ENCODE measurements at places on chromosomes 4 and X.

GRCh38 chr4:179196511-179196910 is 1754.3 kb upstream of the AGA start:
- no peak for DNase-seq

GRCh38 chr4:89172865-89173264 is 61.5 kb downstream of the TIGD2 start:
- DNase-seq, result no peak

- DNase-seq, result no peak
Measured at GRCh38 chr4:37051866-37052265, 192.7 kb upstream of the NWD2 start.

DNA sequence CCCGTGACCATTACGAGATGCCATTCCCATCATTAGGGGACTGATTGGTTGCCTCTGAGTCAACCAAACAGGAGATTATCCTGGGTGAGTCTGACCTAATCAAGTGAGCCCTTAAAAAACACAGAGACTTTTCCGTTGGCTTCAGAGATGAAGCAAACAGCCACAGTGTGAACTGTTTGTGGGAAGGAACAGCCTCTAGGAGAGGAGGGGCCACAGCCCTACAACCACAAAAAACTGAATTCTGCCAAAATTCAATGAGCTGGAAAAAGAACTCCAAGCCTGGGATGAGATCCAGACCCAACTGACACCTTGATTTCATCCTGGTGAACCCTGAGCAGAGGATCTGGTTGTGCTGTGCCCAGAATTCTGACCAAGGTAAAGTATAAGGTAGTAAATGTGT is 31.3 kb upstream of the TBL1X start:
- no peak for DNase-seq

- peak; percentile 37 for DNase-seq
Measured at GRCh38 chr4:168731006-168731636, 234.3 kb downstream of the PALLD start.
